ENCODE measurements at places on chromosomes 2 and 18.

DNA sequence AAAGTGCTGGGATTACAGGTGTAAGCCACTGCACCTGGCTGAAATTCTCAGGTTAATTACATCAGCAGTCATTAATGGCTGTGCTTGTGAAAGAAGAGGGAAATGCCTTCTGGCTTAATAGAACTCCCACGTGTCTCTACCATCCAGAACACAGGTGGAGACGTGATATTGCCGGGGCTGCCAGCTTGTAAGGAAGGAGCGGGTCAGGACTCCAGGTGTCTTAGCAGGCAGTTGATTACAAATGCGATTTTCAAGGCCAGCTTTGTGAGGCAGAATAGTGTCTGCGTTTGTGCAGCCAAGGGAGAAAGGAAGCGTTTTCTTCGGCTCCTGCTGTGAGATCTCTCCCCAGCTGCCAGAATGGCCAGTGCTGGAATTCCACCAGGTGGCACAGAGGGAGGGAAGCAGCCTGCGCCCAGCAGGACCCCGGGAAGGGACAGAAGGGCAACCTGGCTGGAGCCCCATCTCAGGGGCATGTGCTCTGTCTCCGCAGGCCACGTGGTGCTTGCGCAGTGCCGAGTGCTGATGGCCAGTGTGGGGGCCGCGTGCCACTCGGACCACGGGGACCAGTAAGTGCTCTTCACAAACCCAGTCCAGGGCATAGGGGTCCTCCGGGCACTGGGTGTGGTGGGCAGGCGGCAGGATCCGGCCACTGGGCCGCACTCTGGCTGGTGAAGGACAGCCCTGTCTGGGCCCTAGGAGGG, 3.7 kb upstream of the ESPNL start:
- no peak for DNase-seq

DNA sequence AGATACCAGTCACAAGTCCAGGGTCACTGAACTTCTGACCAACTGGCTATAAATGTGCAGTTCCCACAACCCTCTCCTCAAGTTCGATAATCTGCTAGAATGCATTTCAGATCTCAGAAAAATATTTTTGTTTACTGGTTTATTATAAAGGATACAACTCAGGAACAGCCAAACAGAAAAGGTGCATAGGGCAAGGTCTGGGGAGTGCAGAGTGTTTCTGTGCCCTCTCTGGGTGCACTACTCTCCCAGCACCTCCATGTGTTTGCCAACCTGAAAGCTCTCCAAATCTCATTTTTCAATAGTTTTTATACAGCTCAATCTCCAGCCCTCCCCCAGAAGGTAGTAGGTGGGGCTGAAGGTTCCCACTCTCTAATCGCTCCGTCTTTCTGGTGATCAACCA, 85.2 kb downstream of the SKA1 start:
- DNase-seq, result no peak

GRCh38 chr2:182097571-182098164, 112.0 kb downstream of the PPP1R1C start:
- DNase-seq, result no peak

DNA sequence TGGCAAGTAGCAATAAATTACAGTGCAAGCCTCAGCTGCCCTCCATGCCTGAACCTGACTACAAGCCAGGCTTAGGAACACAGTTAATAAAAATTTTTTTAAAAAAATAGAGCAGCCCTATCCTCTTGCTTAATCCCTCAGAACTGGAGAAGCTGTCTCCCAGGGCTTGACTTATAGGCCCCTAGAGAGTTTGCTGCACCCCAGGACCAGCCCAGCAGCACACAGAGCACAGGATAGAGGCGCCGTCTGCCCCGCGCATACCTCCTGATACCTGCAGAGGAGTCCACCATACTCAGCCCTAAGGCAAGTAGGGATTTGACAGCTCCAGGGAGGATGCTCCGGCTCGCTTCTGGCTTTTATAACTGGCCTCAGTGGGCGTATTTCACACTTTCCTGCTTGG, 548.6 kb upstream of the RAB6C start:
- DNase-seq, result no peak

DNA sequence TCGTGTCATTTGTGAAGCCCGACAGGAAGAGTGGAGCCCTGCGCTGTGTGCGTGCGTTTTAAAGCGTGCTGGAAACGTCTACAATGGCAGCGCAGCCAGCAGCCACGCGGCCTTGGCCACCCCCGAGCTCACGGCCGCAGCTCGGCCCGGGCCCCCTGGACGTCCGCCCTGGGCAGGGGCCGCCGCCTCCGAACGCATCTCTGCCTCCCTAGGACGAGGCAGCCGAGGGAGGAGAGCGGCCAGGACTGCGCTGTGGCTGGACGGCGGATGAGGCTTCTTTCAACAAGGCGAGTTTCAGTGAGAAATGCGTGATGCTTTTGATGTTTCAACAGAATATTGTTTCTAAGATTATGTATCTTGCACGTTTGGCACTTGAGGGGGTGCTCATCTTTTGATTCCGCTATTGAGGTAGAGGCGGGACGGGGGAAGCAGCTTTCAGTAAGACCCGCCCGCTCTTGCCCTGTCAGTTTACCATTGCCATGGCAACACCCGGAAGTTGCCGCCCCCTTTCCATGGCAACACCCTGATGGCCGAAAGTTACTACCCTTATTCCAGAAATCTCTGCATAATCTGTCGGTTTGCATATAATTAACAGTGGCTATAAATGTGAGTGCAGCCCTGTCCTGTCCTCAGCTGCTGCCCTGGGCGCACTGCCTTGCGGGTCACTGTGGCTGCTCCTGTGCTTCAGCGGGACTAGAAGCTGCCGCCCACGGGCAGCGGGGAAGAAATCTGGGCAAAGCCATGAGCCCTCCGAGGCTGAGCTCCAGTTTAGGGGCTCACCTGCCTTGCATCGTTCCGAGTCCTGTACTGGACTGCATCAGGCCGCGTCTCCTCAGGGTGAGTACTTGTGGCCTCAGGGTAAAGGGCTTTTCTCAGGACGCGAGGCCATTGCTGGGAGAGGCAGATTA, 38.6 kb downstream of the ADNP2 start:
- no peak for DNase-seq

GRCh38 chr18:60259052-60259681, 113.4 kb downstream of the MC4R start:
- no peak for DNase-seq

GRCh38 chr2:180763263-180763989, 217.0 kb upstream of the UBE2E3 start:
- DNase-seq, result no peak

DNA sequence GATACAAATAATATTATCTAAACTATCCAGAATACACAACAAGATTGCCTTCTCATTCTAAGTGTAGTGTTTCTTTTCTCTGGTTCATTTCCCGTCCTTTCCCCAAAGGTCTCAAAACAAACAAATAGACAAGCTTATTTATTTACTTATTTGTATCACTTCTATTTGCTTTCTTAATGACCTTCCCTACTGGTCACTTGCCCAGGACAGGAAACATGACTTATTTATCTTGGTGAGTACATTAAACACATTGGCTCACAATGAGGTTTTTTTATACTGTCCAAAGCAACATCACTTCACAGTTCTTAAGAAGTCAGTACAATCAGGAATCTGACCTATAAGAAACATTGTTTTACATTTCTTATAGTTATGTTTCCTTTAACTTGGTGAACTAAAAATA, 123.3 kb upstream of the KYNU start:
- no peak for DNase-seq

GRCh38 chr18:1539276-1539675, 634.6 kb downstream of the ADCYAP1 start:
- no peak for DNase-seq

DNA sequence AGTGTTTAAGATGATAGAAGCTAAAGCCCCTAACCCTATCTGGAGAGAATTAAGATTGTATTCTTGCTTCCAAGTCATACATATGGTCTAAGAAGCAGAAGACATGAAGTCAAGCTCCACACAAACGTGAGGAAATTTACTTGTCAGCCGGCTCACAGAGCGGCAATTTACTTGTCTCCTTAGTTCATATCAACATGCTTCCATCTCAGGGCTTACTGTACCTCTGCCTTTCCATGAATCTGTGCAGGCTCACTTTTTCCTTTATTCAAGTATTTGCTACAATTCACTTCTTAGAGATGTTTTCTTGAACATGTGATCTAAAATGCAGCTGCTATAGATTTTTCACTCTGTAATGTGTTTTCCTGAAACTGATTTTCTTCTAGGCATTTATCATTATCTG, 1386.4 kb downstream of the LRP1B start:
- DNase-seq, result no peak

GRCh38 chr2:45821558-45822271, 170.2 kb downstream of the PRKCE start:
- no peak for DNase-seq

- no peak for DNase-seq
Measured at GRCh38 chr2:55877087-55877436, 46.5 kb downstream of the EFEMP1 start.

- no peak for DNase-seq
Measured at GRCh38 chr18:21652073-21652472, 40.0 kb downstream of the SNRPD1 start.

- no peak for DNase-seq
Measured at GRCh38 chr2:130790804-130791616, 35.7 kb downstream of the AMER3 start.

DNA sequence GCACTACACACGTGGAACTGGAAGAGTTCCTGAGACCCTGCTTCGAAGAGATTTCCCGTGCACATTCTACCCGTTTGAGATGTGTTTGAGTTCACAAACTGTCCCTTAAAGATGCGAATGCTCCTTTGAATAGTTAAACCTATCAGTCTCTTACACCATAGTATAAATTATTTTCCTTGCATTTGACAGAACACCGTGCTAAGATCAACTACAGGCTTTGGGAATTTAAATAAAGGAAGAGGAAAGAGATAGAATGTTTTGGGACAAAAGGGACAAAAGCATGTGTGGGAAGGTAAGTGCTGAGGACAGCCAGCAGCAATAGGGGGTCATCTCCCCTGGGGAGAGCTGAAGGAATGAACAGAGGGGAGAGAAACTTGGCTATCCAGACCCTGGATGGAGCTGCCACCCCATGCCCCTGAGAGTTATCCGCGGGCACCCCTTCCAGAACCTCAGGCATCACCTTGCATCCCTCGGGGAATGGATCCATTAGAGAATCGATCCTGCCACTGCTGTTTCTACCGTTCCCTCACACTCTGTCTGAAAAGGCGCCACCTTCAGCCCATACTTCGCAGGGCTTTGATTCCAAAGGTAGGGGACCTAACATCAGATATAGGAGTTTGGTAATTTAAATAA, 888 bp upstream of the ADCY3 start:
- no peak for DNase-seq

DNA sequence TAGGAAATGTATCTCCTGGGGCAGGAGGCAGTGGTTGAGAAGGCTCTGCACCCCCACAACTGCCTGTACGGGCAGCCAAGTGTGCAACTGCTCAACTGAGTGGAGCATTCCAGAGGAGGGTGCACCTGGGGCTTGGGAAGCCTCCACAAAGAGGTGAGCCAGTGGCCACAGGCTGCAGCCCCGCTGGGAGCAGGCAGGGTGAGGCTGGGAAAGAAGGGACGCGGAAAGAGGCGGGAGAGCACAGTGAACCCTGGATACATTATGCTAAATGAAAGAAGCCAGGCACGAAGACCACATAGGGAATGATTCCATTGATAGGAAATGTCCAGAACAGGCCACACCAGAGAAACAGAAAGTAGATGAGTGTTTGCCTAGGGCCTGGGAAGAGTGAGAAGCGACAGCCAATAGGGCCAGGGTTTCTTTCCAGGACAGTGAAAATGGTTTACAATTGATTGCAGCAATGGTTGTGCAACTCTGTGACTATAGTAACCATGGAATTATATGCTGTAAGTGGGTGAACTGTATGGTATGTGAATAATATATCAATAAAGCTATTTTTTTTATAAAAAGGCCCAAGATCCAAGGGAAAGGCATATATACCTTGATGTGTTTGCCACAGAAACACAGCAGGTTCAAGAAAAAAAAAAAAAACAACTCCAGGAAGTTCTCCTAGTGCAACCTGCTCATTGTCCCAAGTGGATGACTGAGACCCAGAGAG, 82.4 kb downstream of the DDX1 start:
- DNase-seq, result no peak

GRCh38 chr2:10531874-10532637, 83.9 kb upstream of the ODC1 start:
- DNase-seq, result no peak

- no peak for DNase-seq
Measured at GRCh38 chr18:33694593-33694992, 116.6 kb downstream of the ASXL3 start.

- no peak for DNase-seq
Measured at GRCh38 chr18:57621246-57621604, 411 bp downstream of the NARS1 start.

- DNase-seq, result no peak
Measured at GRCh38 chr18:8635087-8635486, 25.9 kb downstream of the RAB12 start.

- DNase-seq, result no peak
Measured at GRCh38 chr2:188524519-188525113, 232.9 kb downstream of the GULP1 start.

GRCh38 chr2:54261537-54261936, 5.5 kb upstream of the TSPYL6 start:
- DNase-seq, result no peak

DNA sequence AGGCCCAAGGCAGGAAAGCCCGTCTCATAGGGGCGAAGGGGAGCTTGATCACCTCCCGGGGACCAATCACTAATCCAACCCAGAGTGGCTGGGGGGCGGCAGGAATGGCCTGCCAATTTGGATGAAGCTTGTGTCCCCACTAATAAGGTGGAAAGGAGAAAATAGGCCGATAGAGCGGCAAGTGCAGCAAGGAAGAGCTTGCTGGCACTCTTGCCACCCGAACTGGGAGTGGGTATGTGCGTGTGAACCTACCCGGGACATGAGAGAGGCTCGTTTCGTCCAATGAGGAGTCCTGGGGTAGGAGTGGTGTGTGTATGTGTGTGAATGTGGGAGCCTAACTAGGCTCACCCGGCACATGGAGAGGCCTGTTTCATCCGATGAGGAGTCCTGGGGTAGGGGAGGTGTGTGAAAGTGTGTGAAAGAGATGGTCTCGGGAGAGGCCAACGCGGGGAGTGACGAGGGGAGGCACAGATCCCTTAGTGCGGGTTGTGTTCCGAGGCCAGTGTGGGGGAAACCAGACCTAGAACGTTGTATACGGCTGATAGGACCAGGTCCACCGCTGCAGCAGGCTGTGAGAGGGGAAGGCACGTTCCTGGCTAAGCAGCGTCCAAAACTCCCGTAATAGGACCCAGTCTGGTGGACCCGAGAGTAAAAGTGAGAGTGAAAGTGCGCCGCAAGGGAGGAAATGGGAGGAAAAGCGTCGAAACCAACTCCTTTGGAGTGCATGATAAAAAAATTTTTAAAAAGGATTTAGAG, 47.1 kb upstream of the SELENOI start:
- DNase-seq, result no peak

- no peak for DNase-seq
Measured at GRCh38 chr2:209501579-209501978, 77.7 kb downstream of the MAP2 start.

- DNase-seq, result no peak
Measured at GRCh38 chr2:167733747-167734146, 513.6 kb downstream of the STK39 start.

DNA sequence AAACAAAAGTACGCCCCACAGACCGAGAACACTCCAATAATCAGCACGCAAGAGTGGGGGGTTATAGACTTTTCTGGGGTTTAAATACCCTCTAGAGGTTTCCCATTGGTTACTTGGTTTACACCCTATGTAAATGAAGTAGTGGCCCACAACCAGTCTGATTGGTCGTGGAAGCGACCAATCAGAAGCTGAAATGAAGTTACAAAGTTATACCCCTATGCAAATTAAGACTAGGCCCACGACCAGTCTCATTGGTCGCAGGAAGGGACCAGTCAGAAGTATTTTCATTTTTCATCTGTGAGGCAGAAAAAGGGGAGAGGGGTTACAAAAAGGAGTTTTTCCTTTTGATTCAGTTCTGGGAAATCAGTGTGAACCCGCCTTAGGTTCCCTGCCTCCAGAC, 55.3 kb upstream of the YWHAQ start:
- DNase-seq, result no peak

- DNase-seq, result no peak
Measured at GRCh38 chr2:240391111-240392051, 44.1 kb upstream of the GPC1 start.

Data from iPS DF 6.9 (cell line).